ENCODE measurements at places on chromosomes 12 and 14.

DNA sequence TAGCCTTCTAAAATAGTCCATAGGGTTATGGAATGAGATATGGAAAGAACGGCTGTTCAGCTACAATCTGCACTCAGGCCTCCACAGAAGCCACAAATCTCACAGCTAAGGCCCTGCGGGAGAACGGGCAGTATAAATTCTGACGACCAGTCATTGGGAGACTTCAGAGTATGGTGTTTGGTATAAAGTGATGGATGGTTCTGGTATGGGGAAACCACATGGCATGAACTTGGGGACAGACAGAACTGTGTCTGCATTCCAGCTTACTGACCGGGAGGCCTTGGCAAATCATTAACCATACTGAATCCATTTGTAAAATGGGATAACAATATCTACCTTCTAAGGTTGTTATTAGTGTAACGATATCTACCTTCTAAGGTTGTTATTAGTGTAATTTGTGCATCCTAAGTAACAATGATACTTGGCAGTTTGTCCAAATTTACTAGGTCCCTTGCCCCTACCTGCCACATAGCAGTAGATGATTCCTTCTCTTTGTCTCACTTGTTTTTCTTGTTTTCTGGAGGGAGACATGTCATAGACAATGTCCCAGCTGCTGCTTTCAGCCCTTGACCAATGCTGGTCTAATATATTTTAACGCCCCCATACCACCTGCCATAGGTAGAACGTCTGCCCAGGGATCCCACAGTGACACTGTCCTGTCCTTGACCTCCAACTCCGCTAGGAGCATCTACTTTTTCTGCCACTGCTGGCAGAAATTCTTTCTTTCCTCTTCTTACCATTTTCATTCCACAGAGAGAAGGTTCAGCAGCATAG is 6.8 kb downstream of the CDKL1 start:
- no peak for DNase-seq

DNA sequence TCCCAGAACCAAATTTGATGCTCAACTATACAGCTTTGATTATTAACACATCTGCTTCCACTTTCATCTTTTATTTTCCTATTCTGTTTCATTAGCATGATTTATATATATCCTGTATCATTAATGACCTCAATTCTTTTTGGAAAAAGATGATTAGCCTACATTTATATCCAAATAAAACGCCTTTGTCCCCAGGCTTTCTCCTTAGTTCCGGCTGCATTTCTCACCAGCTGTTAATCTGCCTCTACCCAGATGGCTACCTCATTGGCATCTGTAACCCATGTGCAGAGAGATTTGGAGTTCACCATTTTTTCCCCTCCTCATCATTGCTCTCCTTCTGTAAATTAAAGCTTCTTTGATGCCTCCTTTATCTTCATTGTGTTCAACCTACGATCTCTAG is 336.8 kb upstream of the RGS6 start:
- no peak for DNase-seq

GRCh38 chr12:53185582-53186153 is 4.9 kb upstream of the CSAD start:
- DNase-seq, result no peak

DNA sequence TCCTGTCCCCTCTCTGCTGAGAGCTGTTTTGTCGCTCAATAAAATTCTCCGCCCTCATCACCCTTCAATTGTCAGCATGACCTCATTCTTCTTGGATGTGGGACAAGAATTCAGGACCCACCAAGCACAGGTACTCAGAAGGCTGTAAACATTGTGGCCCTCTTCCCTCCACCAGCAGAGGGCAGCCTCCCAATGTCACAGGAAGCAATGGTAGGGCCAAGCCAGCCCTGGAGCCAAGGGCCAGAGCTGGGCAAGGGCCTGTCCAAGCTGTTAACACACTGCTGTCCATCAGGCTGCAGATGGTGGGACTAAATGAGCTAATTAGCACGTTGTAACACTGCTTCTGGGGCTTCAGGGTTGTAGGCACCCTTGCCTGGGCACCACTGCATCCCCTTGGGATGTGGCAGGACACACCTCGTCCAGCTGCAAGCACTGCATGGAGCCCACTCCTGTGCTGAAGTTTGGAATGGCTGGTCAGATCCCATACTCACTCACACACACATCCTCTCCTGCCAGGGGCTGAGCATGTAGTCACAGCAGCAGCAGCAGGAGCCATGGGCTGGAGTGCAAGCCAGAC is 62.7 kb upstream of the HECTD1 start:
- DNase-seq, result no peak

GRCh38 chr12:29783773-29784666 is at the start of gene TMTC1:
TMTC1 (minus strand) TSS chr12:29783942; CDS start chr12:29783751, 191 bp downstream.
- DNase-seq, result peak; percentile 56

DNA sequence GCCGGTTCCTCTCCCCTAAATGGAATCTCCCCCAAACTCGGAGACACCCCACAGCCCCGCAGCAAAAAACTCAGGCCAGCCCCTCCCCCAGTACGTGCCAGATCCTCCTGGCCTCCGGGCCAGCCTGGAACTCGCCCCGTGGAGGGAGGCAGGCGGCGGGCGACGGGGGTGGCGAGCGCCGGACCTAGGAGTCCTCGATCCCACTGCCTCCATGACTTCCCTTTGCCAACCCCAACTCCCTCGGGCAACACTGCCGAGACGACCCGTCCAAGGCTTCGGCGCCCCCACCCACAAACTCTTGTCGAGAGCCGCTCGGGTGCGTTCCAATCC is 400 bp downstream of the ADCY6 start:
- no peak for DNase-seq

GRCh38 chr12:6953442-6954315 is 2.5 kb downstream of the PTPN6 start:
- no peak for DNase-seq

GRCh38 chr14:75234173-75235115 is 44.2 kb upstream of the FOS start:
- peak; percentile 90 for DNase-seq

DNA sequence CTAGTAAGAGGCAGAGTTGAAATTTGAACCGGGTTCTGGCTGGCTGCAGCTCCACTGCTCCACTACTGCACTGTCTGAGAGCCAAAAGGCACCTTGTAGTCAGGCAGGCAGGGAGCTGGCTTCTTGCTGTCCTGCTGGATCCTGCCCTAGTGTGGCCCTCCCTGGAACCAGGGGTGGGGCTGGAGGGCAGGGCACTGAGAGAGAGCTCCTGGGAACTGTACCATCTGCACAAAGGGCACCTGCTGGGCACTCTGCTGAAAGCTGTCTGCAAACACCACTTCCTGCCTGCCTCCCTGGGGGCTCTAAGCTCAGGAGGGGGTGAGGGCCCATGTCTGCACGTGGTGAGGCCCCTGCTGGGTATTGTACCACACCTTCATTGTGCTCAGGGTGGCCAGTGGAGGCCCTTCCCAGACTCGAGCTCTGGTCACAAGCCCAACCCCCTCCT is 19.0 kb upstream of the TCL1B start:
- no peak for DNase-seq

GRCh38 chr12:55702861-55703260 is 4.8 kb downstream of the ITGA7 start:
- no peak for DNase-seq

DNA sequence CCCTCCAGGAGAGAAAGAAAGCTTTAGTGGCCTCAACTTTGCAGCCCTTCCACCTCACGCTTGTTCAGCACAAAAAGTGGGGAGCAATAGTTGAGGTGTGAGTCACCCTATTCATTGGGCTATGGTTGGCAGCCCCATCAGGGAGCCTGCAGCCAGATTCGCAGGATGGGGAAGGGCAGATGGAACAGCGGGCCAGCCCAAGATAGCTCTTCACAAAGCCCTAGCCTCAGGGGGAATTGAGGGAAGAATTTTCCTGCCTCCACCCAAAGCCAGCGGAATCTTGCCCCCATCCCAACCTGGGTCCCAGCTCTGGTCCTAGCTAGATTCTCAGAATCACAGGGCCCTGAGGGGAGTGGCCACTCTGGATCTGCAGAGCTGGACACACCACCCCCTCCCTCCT is 3.6 kb upstream of the KRT5 start:
- DNase-seq, result no peak

GRCh38 chr14:99802301-99803105 is 9.3 kb downstream of the EML1 start:
- DNase-seq, result no peak

- peak; percentile 30 for DNase-seq
These were observed 1.6 kb downstream of the SETD1B start for GRCh38 chr12:121805171-121806008.

DNA sequence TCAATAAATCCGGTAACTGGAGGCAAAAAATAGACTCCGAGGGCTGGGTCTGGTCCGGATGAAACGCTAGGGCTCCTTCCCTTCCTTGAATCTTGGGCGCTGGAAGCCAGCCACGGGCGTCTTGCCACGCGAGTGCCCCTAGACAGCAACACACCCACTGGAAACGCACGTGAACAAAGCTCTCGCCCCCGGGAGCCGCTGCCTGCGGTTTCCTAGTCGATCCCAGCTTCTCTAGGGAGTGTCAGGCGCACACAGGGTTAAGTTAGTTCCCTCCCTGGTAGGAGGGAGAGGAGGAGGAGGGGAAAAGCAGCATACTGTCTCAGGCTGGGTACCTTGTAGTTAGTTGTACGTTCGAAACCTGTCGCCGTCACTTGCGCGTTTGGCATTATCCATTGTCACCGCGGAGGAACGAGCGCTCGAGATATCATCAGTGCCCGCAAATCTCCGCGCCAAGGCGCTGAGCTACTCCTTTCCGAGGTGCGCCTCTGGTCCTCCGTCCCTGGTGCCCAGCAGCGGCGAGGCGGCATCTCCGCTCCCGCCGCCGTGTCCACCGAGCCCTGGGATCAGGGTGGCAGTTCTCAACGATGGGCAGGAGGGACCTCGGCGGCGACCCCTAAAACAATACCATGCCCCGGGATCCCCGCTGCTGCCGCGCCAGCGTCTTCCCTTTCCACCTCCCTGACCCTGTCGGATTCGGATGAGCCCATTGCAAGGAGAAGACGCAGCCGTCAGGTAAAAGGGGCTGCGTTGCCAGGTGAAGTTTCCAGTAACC is at the start of gene FLRT2:
TSS of gene FLRT2 (plus strand) at position 342 of the 772 bp plus-strand sequence. CDS start 91,371 bp downstream, outside the sequence.
- peak; percentile 80 for DNase-seq

DNA sequence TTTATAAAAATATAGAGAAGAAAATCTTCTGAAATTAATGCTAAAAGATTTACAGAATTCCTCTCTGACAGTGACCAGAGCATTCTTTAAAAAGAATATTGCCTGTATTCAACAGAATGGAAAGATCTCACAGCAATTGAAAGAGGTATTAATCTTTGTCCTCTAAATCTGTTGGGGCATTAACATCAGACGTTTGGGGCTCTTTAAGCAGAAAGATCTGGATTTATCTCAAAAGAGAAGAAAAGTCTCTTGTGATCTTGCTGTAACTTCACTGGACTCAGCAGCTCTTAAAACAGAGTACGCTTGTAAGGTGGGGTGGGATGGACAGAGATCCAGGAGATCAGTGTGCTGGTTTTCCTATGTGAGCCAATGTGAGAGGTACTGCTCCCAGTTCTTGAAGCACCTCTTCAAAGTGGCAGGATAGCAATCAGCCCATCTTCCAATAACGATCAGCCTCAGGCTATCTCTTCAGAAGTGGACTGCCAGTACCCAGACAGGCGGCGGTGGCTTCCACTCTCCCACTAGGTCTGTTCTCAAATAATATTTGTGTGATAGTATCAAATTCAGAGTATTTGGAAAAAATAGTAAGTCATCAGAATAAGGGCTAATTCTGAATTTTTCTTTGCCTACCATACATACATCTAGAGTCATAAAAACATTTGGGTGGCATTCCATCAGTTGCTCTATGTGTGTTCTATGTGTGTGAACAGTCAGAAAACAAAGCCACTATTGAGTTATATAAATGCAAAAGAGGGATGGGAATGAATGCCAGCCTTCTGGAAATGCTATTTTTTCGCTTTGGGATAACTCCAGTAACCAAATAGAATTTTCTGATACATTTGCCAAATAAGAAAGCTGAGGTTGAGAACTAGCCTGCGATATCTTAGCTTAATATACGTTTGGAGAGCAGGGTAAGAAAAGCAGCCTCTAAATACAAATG is 237.4 kb upstream of the RGS6 start:
- no peak for DNase-seq

DNA sequence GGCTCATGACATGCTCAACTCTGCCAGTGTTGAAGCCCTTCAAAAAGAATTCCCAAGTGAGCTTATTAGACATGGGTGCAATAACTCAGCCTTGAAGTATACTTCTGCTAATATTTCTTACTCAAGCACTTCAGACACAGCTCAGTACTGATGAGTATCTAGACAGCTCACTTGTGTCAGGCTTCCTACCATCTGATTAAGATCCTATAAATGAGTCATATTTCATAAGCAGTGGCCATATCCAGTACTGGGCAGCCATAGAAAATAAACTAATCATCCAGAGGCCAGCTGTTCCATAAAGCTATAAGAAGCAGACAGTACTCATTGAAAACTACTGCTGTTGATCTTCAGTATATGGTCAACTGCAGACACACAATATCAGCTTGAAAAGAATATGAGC is 12.9 kb downstream of the FSCB start:
- DNase-seq, result no peak

DNA sequence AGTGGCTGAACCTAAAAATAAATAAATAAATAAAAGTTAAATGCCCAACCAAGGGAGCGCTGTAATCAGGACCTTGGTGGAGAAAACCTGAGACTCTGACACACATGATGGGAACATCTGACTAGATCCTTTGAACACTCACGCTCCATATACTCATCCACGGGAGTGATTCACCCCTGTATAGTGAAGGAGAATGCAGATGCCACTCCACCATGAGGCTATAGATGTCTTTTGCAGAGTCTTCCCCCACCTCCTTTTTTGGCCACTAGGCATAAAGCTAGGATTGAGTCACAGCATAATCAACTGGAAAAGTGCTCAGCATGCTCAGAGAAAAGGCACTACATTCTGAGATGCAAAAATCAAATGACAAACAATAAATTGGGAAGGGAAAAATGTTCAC is 19.0 kb downstream of the ADAM20 start:
- DNase-seq, result no peak

DNA sequence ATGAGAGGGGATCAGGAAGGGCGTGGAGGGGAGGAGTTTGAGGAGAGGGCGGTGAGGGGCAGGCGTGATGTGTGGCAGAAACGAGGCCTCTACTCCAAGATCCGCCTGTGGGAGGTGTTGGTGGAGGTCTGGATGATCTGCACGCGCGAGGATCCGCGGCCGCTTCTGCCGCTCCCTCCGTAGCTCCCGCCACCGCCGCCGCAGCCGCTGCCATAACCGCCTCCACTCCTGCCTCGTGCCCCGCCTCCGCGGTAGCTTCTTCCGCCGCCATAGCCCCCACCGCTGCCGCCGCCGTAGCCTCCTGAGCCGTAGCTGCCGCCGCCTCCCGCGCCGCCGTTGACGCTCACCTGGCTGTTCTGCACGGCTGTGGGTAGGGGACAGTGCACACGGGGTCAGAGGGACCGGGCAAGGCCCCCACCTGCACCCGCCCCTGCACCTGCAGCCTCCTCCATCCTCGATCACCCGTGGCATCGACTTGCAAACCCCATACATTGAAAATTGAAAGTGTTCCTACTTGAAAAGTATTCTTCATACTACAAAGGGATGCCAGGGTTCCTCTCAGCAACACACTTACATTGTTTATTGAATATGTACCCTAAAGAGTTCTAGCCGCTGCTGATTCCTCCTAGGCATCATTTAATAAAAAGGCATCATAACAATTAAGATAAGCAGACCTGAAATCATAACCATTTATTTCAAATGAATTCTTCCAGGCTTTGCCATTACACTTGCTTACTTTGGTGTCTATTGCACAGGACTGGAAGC is 11.1 kb upstream of the KRT1 start:
- DNase-seq, result no peak

All from amniotic epithelial cell (primary cell).